Fibroblast of mammary gland (primary cell): ENCODE measurements at places on chromosomes 2 and 18.
A peak's percentile ranks its signal among the peaks of the same experiment; 100 is the strongest.

GRCh38 chr2:213834331-213834730, 550.1 kb downstream of the SPAG16 start:
- peak; percentile 95 for DNase-seq

DNA sequence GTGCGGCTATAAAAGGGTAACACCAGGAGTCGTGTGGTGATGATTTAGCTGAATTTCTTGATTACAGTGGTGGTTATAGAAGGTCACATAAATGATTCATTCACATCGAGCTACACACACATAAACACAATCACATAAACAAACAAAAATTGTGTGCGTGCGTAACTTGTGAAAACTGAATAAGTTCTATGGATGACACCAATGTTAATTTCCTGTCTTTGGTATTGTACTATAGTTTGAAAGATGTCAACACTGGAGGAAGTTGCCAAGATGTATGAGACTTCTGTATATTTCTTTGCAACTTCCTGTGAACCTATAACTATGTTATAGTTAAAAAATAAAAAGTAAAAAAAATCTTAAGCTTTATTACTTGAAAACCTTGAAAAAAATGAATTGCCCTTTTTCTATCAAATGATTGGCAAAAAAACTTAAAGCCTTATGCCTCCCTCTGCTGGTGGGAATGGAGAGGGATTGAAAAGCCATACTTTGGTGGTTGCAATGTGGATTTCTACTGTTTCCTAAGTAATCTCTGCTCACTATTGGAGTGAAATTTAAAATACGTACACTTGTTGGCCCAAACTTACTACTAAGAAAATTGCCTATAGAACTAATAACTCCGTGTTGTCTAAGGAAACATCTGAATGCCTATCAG, 227.7 kb downstream of the RPIA start:
- peak; percentile 39 for DNase-seq

DNA sequence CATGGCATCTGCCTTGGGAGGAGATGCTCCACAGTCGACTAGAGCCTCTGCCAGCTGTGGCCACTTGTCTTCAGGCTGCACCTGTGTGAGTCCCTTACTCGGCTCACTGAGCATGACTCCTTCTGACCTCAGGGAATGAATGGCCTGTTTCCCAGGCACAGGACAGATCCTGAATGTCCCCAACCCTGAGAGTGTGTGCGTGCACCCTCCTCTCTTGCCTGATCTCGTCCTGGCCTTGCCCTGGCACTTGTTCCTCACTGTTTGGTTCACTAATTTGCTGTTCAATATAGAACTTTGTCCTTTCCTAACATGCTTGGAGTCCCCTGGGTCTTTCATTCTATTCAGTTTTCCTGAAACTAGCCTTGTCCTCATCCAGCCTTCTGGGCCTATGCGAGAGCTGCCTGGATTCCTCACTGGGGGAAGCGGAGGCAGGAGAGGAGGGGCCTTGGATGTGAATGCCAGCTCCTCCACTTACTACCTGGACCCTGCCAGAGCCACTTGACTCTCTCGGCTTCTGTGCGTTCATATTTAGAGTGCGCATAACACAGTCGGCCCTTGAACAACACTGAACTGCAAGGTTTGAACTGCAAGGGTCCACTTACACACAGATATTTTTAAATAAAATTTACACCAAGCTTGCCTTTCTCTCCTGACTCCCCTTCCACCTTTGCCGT, 184.8 kb downstream of the ACKR3 start:
- no peak for DNase-seq

DNA sequence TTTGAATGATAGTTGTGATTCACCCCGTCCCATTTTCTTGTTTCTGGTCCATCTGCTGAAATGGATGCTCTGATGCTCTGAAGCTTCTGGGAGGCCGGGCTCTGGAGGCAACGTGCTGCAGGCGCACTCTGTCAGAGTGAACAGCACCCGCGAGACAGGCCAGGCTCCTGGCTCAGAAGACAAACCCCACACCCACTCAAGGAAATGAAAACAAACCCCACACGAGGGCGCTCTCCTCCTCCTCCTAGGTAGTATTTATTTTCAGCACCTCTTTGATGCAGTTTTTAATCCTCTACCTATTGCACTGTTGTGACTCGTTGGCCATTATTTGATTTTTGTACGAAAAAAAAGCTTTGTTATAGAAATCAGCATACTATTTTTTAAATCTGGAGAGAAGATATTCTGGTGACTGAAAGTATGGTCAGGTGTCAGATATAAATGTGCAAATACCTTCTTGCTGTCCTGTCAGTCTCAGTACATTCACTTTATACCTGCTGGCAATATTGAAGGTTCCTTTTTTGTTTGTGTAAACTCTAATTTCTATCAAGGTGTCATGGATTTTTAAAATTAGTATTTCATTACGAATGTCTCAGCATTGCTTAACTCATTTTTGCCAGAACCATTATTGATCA, 10.3 kb upstream of the CHST10 start:
- peak; percentile 61 for DNase-seq

DNA sequence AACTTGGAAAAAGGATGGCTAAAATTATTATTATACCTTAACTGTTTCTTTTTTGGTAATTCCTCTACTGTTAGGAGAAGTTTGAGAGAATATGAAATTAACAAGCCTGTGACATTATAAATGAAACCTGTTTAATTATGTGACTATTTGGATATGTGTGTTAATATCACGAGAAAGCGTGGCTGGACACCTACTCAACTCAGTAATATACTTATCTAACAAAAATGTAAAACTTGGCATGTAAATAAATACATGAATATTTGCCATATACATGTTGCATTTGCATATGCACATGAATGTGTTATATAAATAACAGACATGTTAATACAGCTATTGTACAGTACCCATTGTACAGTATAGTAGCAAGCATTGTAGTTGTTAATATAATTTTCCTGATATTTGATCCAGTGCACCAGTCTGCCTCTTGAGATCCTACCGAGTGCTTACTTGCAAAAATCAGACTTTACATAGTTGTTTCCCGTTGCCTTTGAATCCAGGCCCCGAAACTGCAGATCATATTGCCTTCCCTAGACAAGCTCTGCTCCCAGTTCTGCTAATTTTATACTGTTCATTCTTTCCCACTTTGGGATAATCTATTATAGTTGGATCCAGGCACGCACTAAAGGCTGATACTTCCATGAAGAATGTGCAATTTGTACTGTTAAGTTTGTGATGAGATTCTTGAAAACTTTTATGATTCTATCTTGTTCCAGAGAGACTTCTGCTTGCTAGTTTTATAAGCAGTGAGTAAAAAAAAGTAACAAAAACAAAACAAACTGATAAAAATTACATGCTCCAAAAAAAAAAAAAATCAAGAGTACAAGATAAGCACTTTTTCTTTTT, 395.6 kb downstream of the ARHGAP15 start:
- DNase-seq: peak; percentile 11

DNA sequence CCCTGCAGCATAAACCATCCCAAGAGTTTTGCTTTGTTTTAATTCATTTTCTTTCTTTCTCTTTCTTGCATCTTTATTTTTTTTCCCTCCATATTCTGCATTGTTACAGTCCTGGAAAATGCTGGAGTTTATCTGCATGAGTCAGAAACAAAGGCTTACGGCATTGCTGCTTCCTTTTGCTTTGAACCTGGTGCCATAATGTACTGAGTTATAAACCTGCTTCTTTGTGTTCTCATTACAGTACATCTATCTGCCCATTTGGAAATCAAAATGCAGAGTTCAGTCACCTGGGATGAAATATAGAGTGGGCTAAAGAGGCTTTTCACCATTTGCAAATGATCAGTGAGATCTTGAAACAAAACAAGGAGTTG, 1009.2 kb upstream of the FANCL start:
- DNase-seq: no peak

DNA sequence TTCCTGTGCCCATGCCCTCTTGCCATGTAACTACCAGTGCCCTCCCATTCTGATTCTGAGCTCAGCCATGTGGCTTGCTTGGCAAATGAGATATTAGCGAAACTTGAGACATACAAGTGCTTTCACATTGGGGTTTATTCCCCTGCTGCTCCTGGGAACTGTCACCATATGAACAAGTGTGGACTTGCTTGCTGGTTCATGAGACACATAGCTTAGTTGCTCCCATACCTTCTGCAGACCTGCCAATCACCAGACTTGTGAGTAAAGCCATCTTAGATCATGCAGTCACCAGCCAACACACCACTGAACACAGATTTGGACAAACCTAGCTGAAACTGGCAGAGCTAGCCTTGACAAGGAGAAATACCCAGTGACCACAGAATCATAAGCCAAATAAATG, 155.1 kb downstream of the SS18 start:
- no peak for DNase-seq

DNA sequence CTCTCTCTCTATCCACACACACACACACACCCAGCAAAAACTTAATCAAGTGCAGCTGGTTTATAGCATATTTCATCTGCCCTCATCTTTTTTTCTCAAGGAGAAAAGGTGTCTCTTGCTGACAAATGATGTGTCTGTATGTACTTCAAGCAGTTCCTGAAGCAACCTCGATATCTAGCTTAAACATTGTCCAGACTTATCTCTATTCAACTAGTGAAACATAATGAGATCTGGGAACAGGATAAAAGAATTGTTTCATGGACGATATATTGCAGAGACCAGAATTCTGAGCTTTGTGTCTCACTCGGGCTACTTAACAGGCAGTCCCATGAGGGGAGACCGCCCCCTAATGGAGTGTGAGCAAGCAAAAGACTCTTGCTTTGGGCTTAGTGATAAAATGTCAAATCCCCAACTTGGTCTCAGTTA, 929.2 kb upstream of the SOX11 start:
- no peak for DNase-seq

DNA sequence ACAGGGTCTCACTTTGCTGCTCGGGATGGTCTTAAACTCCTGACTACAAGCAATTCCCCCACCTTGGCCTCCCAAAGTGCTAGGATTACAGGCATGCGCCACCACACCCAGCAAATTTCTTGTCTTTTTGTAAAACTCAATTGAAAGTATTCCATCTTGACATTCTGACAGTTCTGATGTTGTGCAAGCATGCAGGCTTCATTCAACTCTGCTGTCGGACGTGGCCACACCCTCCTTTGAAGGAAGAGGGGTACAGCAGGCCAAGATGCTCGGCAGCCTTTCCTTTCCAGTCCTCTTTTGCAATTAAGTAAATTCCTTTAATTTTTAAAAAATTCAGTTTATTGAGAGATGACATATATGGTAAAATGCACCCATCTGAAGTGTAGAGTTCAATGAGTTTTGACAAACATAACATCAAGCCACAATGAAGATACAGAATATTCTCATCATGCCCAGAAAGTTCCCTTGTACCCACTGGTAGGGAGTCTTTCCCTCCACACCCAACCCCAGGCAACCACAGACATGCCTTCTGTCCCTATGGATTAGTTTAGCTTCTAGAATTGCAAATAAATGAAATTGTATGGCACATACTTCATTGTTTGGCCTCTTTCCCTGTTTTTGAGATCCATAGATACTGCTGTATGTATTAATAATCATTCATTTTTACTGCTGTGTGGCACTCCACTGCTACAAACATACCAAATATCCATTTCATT, 33.1 kb downstream of the TUBB6 start:
- DNase-seq: no peak

- DNase-seq: no peak
These were observed 550 bp downstream of the MFSD6 start for GRCh38 chr2:190408538-190409271.

DNA sequence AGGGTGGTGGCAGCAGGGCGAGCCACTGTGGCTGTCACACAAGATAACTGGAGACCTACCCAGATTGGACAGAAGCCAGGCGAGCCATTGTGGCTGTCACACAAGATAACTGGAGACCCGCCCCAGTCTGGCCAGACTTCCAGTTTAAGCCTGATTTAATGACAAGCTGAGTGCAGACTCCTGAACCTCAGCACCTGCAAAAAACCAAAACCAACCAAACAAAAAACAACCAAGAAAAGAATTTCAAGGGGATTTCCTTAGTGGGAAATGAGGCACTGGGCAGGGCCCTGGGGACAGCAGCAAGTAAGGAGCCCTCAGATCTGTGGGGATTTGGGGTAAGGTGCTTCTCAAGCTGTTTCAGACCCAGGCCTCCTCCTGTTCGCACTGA, 95.2 kb upstream of the BOD1L2 start:
- no peak for DNase-seq

GRCh38 chr18:27808683-27809082, 368.2 kb downstream of the CDH2 start:
- peak; percentile 1 for DNase-seq

DNA sequence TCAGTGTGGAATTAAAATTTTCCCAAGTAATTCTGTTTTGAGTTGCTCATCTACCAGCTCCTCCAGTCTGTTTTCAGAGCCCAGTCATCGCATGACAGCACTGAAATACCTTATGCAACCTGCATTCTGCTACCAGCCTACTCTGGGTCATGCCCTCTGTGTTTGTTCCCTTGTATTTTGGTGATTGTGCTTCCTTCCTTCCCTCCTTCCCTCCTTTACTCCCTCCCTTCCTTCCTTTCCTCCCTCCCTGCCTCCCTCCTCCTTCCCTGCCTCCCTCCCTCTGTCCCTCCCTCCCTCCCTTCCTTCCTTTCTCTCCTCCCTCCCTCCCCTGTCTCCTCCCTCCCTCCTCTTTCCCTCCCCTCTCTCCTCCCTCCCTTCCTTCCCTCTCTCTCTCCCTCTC, 289.6 kb downstream of the CDH2 start:
- DNase-seq: no peak
